ENCODE measurements at places on chromosomes 5 and 9.

GRCh38 chr5:145811834-145812625 is 23.1 kb downstream of the PRELID2 start:
- DNase-seq = no peak

- DNase-seq = peak; percentile 65
These were observed at the start of gene F2R for GRCh38 chr5:76715736-76716455. Gene F2R (plus strand): TSS chr5:76716126. CDS start chr5:76716308, 182 bp downstream.

GRCh38 chr5:5330728-5331452 is 91.6 kb upstream of the ICE1 start:
- no peak for DNase-seq

- no peak for DNase-seq
These were observed 882 bp downstream of the CERCAM start for GRCh38 chr9:128421482-128421996.

GRCh38 chr5:1484730-1485578 is 38.8 kb downstream of the LPCAT1 start:
- DNase-seq = no peak

GRCh38 chr5:167710444-167711073 is 580.9 kb upstream of the WWC1 start:
- no peak for DNase-seq

DNA sequence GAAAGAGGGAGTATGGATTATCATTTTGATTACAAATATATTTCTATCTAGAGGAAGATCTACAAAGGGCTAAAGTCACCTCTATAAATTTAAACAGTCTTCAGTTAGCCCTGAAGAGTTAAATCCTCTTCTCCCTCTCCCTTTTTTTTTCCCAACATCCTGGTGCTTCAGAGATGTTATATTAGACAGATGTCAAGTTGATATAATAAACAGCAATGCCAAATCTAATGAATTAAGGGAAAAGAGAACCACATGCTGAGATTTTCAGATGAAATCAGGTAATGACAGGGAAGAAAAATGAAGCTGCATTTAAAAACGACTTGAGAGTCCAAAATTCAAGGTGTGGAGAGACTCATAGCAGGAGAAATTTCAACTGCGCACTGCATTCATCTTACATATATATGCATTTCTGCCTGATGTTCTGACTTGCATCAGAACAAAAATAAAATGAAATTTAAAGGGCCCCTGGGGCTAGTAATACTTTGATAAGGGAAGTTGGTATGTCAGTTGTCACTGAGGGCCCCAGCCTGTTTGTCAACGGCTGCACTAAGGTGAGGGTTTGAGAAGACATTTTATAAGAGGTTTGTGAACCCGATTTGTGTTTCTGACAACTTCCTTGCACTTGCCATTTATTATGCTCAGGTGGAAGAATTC is 338.9 kb upstream of the PANK3 start:
- no peak for DNase-seq

- DNase-seq = no peak
These were observed 141.8 kb downstream of the PRKACG start for GRCh38 chr9:68872026-68872501.

DNA sequence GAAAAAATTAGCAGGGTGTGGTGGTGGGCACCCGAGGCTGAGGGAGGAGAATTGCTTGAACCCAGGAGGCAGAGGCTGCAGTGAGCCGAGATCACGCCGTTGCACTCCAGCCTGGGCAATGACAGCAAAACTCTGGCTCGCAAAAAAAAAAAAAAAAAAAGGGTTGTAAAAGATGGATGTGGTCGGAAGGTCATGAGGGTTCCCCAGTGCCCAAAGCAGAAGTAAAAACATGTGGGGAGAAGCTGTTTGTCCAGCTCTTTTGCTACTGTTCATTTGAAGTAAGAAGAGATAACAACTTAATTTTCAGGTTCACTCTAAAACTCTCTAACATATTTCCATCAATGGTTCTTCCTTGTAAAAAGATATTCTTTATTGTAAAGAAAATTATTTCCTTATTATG is 57.1 kb upstream of the GOLPH3 start:
- DNase-seq = no peak

GRCh38 chr5:176790941-176791340 is 19.4 kb upstream of the UNC5A start:
- no peak for DNase-seq

DNA sequence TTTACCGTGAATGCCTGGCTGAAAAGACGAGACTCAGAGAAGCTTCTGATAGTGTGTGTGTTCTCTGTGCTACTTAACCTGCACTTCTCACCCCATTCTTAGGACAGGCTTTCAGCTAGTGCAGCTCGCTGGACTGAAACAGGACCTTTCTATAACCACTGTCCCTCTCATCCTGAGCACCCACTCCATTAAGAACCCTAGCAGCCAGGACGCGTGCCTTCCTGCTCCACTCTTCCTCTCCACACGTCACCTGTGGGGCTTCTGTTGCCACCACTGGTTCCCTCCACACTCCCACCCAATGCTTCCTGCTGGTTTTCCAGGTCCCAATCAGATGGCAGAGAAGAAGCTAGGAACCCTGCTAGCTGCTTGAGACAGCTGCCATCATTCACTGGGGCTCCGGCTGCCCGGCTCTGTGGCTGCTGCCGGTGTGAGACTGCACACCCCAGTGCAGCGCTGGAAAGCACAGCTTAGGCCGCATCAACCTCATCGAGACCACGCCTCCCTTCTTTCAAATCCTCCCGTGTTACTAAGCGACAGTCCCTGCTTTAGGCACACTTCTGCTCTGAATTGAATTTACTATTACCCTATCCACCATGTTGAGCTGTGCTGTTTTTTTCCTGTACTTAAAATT is 44.0 kb downstream of the RNF130 start:
- DNase-seq = no peak

Measured in H54 (cell line).